Calu3 (cell line): ENCODE measurements at places on chromosomes 5 and 9.
A peak's percentile ranks its signal among the peaks of the same experiment; 100 is the strongest.

- no peak for DNase-seq
Measured at GRCh38 chr5:179128976-179129375, 68.8 kb downstream of the ZNF354C start.

- no peak for DNase-seq
Measured at GRCh38 chr9:107673861-107674720, 184.5 kb upstream of the KLF4 start.

- no peak for DNase-seq
Measured at GRCh38 chr9:92601451-92601850, 65.7 kb upstream of the ECM2 start.

GRCh38 chr5:14143841-14144585 lies 871 bp downstream of the TRIO start:
- DNase-seq, result peak; percentile 33

DNA sequence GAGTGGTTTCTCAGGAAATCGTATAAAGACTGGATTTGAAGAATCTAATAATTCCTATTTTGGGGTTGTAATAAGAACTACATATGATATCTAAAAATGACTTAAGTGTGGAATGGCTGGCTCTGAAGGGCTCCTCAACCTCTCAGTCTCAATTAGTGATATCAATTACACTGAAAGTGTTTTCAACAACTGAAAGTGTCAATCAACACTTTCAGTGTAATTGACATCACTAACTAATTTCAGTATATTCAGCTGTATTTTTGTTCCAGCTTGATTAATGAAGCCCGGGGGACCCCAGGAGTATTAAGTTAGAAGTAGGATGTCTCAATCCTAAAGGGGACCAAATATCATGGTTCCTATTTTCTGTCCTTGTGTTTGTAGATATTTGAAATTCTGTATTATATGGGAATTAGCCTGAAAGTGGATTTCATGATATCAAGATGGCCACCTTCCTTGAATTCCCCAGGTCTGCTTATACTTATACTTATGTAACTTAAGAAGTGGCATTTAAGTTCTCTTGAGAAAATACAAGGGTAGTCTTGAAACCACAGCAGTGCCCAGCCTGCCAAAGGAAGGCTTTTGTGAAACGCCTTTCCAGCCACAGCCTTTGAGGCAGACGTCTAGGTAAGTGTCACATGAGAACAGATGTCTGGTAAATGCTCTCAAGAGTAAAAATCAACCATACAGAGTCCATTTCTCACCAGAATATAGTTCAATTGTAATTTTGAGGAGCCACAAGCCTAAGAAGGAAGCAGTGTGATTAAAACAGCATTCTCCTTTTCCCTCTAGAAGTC lies 4.6 kb downstream of the BASP1 start:
- no peak for DNase-seq

DNA sequence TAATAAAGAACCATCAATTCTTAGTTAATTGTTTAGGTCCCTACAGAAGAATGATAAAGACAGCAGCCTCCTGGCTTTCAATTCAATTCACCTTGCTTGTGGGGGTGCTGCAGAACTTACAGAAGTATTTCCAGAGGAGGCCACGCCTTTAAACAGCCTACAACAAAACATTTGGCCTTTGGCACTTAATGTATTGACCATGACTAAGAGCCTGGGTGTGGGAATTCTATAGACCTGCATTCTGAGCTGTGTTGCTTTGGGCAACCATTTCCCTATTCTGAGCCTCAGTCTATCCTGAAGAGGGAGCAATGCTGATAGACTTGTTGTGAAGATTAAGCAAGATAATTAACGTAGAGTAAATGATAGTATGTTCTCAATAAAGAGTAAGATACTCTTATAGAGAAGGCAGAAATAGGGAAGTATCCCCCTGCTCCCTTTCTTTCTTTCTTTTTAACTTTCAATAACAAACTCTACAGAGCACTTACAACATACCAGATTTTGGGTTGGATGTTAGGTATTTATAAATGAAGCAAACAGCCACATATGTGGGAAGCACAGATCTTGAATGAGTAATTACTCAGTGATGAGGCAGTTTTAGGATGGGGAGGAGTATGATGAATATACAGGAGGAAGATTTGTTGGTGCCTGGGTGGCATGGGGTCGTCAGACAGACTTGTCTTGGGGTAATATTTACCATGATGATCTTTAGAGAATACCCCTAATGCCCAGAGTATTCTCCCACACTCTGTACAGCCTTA lies 28.4 kb downstream of the PAPPA start:
- DNase-seq, result no peak

DNA sequence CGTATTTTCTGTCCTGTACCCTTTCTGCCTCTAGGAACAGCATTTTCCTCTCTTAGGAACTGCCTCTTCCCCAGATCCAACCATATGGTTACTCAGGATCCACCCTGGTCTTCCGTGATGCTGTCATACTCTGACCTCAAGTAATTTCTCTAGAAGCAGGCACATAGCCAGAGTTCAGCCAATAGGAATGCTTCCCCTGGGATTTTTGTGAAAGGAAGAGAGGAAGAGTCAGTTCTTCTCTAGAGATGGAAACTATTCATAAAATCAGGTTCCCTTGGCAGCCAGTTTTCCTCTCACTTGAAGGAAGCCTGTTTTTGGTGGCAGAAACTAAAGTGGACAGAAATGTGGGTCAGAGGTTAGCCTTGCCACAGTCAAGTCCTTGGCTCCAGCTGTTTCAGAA lies 400.1 kb upstream of the PCSK5 start:
- DNase-seq, result no peak

GRCh38 chr5:145938776-145939539 lies 2.6 kb downstream of the SH3RF2 start:
- DNase-seq, result no peak

- no peak for DNase-seq
Measured at GRCh38 chr9:38083858-38084555, 15.0 kb upstream of the SHB start.
